ENCODE measurements at places on chromosomes 4 and X. TPM values are rescaled to one million over a fixed set of nuclear protein-coding genes. Genes with fewer than 3 reads are reported as not detected.

The RHOXF2B gene
- not detected for total RNA-seq

- DNase-seq, result no peak
Observed at GRCh38 chrX:148643460-148643859, 143.0 kb downstream of the AFF2 start.

DNA sequence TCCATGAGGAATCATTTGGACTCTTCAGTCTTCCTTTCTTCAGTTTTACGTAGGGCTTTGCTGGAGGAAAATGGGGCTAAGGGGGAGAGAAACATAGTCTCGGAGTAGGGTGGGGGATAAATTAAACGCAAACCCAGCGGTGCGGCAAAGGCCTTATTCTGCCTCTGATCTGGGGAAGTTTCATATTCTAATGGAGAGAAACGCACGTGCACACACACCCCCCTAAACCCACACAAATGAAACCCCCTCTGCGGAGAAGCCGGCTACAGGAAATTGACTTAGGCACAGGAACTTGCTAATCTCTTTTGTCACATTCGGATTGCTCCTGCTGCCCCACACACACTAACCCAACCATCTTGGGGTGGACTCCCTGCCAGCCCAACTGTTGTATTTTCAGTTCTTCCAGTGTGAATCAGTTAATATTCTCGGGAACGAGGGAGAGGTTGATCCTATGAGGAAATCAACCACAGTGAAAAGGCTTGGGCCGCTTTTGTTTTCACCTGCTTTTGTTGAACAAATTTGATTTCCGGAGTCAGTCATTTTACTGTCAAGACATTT is at the start of gene RHOH:
Gene RHOH, plus strand, starts transcription at position 308 of the 558 bp plus-strand sequence. CDS start 46,356 bp downstream, outside the sequence.
- DNase-seq, result no peak

The BEX1 gene
- 12.9 TPM for total RNA-seq

DNA sequence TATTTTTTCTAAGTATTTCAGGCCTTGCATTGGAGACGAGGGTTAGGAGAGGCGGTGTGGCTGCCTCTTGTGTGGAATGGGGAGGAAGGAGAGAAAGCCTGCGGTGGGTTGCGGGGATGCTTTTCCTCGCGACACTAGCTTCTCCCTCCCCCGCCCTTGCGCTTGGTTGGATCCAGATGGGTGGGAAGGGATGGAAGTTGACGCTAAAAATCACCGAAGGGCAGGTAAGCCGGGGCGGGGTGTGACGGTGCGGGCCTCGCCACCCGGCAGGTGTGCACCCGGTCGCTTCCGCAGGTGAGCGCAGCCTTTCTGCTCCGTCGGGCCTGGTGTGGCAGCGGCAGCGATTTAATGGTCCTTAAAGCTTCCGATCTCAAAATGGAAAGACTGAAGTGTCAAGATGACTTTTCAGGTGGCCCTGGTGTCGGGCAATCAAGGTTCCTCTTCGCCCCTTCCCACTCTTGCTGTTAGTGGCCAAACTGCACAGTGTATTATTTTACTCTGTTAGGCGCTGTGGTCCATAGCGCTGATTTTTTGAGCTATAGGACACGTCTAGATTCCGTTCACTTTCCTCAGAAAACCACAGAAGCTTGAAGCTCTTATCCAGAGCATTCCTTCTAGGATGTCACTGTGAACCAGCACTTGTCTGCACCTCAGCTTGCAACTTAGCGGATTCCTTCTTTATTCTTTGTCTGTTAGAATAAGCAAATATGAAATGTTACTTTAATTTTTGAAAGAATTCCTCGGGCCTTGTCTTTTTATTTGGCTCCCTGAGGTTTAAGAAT is 765 bp downstream of the ENOPH1 start:
- peak; percentile 39 for DNase-seq

GRCh38 chr4:2910409-2910808 is 52.8 kb downstream of the NOP14 start:
- no peak for DNase-seq

The ABCG2 gene
- total RNA-seq, result 0.44 TPM

The FOXR2 gene
- not detected for total RNA-seq

DNA sequence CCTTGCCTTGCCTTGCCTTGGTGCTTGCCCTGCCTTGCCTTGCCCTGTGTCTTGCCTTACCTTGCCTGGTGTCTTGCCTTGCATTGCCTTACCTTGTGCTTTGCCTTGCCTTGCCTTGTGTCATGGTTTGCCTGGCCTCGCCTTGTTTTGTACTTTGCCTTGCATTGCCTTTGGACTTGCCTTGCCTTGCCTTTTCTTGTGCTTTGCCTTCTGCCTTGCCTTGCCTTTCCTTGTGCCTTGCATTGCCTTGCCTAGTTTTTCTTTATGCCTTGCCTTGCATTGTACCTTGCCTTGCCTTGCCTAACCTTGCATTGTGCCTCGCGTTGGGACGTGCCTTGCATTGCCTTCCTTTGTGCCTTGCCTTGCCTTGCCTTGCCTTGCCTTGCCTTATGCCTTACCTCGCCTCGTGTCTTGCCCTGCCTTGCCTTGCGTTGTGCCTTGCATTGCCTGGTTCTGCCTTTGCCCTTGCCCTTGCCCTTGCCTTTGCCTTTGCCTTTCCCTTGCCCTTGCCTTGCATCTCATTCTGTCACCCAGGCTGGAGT is 82.8 kb downstream of the TAB3 start:
- no peak for DNase-seq

- no peak for DNase-seq
Observed at GRCh38 chrX:74371425-74372222, 49.7 kb upstream of the SLC16A2 start.

The GYG2 gene
- total RNA-seq, result 9.0 TPM

- DNase-seq, result no peak
Observed at GRCh38 chr4:151743128-151743854, 17.5 kb downstream of the GATB start.

DNA sequence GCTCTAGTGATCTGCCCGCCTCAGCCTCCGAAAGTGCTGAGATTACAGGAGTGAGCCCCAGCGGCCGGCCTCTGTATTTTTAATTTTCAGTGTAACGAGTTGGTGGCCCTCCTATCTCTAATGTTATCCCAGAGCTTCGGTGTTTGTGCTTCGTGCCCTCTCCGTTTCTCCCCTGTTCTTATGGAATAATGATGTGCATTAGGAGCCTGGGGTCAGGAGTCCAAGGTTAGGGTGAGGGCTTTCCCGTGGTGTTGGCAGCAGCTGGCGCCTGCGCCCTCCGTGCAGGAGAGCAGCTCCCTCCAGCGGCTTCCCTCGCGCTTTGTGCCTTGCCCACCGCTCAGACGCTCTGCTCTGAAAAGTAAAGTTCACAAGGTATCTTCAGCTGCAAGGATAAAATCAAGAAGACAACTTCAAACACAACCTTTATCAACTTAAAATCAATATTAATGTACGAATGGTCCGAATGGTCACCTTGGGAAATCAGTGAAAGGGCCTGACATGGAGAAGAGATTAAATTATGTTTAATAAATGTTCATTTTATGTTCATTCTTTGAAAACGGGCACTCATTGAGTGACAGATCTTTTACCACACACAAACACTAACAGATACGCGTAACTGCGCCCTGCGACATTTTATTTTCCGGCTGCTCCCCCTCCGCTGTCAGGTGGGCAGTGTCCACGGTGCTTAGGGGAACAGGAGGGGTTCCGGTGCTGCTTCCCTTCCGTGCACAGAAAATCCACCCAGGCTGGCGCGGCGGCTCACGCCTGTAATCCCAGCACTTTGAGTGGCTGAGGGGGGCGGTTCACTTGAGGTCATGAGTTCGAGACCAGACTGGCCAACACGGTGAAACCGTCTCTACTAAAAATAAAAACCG is 62.4 kb downstream of the TRAPPC11 start:
- peak; percentile 80 for DNase-seq

DNA sequence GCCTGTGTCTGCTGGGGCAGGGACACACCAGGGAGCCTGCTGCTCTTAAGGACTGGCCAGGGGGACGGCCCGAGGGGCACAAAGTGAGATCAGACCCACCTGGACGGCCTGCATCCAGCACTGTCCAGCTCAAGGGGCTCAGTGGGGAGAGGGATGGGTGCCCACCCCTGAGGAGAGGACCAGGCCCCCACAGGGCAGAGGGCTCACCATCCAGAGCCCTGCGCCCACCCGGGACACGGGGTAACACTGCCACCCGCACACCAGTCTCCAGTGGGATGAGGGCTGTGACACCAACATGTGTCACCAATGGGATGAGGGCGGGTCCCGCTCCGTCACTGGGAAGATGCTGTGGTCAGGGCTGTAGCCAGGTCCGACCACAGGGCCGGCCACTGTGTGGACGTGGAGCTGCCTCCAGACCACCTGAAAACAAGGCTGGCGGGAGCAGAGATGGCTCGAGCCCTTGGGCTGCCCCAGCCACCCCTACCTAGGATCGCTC is 13.2 kb downstream of the DGKQ start:
- no peak for DNase-seq

The ARX gene
- not detected for total RNA-seq

- DNase-seq, result no peak
Observed at GRCh38 chr4:33724685-33725084, 2519.6 kb downstream of the ARAP2 start.

The ERVMER34-1 gene
- total RNA-seq, result 2.5 TPM

DNA sequence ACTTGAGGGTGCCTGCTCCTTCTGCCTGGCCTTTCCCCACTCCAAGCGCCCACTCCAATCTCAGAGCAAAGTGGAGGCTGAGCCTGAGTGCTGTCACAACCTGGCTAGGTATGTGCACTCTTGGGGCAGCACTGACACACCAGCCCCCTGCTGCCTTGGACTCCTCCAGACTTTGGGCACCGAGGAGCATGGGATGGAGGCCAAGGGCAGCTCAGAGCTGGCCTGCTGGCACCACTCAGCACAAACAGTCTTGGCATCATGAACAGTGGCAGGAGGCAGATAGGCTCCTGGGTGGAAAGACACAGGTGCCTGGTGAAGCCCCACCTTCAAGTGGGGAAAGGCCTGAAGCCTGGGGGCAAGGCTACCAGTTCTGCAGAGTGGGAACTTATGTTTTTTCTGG is 91.8 kb downstream of the KCNIP4 start:
- no peak for DNase-seq

The IL13RA2 gene
- not detected for total RNA-seq

GRCh38 chr4:15233626-15234025 is 194.2 kb upstream of the C1QTNF7 start:
- no peak for DNase-seq

GRCh38 chrX:115592997-115593734 is 32.2 kb downstream of the PLS3 start:
- DNase-seq, result no peak

DNA sequence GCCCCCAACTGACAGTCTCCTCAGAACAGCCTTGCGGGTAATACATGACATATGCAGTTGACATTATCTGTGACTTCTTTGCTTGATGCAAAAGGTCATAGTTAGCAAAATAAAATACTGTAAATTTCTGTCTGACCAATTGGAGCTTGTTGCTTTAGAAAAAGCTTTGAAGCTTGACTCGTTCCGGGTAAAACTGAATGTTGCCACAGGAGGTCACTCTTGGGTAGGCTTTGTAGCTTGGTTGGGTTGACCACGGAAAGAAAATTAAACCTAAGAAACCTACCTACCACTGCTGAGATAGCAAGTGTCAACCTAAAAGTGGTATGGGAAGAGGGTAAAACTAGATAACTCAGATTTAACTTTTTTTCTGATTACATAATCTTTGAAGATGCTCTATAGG is 23.2 kb downstream of the PRPS2 start:
- DNase-seq, result peak; percentile 60

DNA sequence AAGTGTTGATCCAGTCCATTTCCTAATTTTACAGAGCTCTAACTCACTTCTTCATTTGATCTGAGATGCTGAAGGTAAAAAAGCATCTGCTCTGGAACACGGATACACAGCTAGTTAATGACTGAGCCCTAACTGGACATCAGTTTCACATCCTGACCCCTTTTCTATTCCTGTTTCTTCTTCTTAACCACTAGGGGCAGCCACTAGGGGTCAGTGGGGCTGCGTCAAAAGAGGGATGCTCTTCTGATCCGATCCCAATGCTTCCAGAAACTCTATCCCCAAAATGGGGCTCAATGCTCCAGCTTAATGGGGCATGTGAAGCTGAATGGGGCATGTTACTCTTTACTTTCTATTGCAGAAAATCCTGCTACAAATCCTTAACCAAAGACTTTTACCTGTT is 33.4 kb upstream of the PHKA2 start:
- DNase-seq, result peak; percentile 30

DNA sequence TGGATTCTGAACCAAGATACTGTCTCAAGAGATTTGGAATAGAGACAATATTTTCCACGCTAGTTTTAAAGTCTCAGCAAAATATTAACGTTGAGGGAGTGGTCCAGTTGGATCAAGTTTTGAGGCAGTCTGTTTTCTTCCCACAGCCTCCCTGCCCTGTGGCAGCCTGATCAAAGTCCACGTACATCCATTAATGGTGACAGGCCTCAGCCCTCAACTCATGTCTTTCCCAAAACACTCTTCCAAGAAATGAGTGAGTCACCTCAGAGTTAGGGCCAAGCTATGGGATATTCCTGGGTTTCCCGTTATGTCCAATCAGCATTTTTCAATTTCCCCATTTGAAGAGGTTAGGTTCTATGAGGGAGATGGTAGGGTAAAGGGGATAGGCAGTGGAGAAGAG is 28.5 kb downstream of the EGFL6 start:
- no peak for DNase-seq

- no peak for DNase-seq
Observed at GRCh38 chr4:153638011-153638410, 46.1 kb upstream of the TLR2 start.

DNA sequence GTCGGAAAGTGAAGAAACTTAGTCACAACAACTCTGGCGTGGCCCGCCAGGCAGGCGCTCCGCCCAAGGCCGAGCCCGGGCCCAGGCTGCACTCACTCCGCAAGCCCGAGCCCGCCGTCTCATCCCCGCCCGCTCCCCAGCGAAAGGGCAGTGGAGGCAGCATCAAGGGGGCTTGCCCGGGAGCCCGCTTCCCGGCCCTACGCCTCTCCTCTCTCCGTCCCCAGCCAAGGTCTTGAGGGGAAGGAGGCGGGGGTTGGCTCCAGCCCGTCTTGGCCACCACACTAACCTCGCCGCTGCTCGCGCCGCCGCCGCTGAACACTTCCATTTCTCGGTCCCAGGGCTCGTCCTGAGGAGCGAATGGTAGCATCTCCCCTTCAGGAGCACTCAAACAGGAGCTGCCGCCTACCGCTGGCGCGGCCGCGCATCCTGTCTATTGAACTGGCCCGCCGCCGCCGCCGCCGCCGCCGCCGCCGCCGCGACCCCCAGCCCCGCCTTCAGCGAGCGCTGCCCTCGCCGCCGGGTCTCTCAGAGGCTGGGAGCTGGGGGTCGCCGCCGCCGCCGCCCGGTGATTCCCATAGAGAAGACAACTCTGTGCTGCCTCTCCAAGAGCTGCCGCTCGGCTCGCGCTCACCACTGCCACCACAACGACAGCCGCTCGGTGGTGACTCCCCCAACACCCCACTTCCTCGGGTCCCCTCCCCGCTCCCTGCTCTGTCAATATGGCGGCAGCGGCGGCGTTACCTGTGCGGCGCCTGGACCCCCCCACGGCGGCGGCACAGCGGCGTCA is at the start of gene RPS6KA6:
Gene RPS6KA6, minus strand, starts transcription at position 667 of the 787 bp plus-strand sequence. Its CDS starts 300 bp downstream, at position 367.
- peak; percentile 34 for DNase-seq

- DNase-seq, result no peak
Observed at GRCh38 chr4:56653461-56654237, 27.4 kb downstream of the HOPX start.

The TIGD4 gene
- total RNA-seq, result 0.92 TPM
